Stimulated activated CD8-positive, alpha-beta memory T cell treated with anti-CD3 and anti-CD28 coated beads, Interleukin-7, amount 100 ng/mL, for 24 hours (primary cell): ENCODE measurements at places on chromosomes 2 and 18.

- peak; percentile 92 for DNase-seq
Observed at GRCh38 chr18:11980494-11981191, 664 bp upstream of the IMPA2 start.

GRCh38 chr18:59062643-59063006 is 77.1 kb upstream of the SEC11C start:
- DNase-seq = no peak

- no peak for DNase-seq
Observed at GRCh38 chr18:61847164-61847791, 45.5 kb downstream of the RNF152 start.

GRCh38 chr2:170145675-170146432 is 32.1 kb upstream of the MYO3B start:
- DNase-seq = no peak

DNA sequence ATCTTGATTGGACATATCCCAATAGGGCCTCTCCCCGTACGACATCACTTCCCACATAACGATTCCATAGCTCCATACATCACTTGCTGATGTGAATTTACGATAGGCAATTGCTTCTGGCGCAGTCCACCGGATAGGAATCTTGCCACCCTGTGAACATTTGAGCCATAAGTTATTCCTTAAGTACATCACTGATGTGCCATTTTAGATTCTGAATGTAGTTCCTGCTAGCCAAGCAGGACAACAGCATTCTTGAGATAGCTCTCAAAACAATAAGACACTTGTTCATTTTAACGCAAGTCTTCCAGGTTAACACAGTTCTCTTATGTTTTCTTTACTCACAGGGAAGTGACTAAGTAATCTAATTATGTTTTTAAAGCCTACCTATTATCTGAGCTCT is 138.0 kb downstream of the EPHA4 start:
- DNase-seq = no peak

DNA sequence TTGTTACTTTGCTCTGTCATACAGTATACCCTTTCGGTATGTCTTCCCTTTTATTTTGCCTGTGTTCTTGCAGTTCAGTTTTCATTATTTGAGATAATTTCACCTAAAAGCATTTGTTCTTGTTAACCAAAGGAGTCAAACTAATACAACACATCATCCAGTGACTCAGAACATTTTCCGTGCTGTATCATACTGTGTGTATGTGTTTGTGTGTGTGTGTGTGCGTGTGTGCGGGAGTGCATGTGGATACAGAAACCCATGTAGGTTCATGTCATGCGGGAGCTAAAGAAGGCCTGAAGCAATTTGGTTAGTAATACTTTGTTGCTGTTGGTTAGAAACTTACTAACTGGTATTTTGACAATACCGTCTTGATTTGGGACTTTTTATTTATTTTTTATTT is 60.0 kb downstream of the CEP192 start:
- DNase-seq = no peak

- no peak for DNase-seq
Observed at GRCh38 chr2:146481629-146482028, 1363.2 kb upstream of the ACVR2A start.

- no peak for DNase-seq
Observed at GRCh38 chr18:23135550-23136325, 453 bp downstream of the CABLES1 start.

DNA sequence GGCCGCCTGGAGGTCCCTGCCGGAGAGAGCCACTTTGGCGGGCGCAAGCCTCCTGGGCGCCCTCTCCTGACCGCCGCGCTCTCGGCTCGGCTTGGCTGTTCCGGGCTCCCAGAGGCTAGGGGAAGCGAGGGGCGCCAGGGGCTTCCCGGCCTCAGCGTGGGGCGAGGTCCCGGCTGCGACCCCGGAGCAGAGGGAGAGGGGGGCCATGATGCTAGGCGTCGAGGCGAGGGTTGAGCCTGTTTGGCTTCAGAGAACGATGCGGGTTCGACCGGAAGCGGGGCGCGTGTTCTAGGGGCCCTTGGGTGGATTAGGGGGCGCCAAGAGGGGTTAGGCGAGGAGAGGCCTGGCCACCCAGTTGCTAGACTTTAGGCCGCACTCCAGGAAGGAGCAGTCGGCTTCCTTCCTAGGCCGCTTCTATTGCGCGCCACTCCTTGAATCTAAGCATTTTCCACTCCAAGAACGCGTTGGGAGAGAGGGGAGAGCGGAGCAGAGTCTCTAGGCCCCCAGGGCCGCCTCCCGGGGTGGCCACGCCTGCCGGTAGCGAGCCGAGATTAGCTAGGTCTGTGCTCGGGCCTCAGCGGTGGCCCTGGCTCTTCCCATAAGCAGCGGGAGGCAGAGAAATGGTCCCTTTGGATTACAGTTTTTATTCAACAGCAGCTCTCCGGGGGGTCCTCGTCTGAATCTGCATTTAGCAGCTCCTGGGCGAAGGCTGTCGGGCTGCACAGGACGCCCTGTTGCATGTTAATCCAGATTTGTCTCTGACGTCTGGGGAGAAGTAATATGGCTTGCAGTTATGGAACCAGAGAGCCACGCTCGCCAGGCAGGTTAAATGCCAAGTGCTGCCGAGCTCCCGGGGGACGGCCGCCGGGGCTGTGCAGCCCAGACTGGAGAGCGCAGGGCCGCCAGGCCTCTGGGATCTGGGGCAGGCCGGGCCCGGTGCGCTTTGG is 11.3 kb downstream of the MEIS1 start:
- no peak for DNase-seq

DNA sequence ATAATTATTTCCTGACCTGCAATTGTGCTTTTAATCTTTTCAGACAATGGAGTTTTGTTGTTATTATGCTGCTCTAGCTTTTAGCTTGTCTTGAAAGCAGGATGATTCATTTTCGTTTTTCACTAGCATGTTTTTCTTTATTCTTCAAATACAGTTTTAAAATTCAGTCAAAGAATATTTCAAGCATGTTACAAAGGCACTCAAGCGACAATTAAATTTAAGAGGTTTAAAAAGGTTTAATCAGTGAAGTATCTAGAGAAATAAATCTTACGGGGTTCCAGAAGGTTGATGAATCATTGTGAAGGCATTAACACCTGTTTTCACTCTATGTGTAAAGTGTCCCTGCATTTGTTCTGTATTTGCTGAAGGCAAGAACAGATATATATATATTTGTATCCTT is 390.7 kb upstream of the TMEFF2 start:
- no peak for DNase-seq

DNA sequence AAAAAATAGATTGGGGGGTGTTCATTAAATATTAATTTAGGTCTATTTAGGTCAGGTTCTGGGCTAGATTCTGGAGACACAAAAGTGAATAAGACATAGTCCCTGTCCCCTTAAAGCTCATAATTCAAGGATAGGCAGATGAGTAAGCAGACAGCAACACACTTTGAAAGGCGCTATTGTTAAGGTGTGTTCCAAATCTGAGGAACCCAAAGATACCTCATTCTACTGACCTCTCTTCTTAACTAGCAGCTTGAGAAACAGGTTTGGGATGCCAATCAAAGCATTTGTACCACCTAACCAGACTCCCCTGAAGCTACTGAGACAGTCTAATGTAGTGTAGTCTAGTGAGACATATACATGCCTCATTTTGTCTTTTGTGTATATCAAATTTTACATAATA is 34.8 kb downstream of the SEMA4F start:
- no peak for DNase-seq

DNA sequence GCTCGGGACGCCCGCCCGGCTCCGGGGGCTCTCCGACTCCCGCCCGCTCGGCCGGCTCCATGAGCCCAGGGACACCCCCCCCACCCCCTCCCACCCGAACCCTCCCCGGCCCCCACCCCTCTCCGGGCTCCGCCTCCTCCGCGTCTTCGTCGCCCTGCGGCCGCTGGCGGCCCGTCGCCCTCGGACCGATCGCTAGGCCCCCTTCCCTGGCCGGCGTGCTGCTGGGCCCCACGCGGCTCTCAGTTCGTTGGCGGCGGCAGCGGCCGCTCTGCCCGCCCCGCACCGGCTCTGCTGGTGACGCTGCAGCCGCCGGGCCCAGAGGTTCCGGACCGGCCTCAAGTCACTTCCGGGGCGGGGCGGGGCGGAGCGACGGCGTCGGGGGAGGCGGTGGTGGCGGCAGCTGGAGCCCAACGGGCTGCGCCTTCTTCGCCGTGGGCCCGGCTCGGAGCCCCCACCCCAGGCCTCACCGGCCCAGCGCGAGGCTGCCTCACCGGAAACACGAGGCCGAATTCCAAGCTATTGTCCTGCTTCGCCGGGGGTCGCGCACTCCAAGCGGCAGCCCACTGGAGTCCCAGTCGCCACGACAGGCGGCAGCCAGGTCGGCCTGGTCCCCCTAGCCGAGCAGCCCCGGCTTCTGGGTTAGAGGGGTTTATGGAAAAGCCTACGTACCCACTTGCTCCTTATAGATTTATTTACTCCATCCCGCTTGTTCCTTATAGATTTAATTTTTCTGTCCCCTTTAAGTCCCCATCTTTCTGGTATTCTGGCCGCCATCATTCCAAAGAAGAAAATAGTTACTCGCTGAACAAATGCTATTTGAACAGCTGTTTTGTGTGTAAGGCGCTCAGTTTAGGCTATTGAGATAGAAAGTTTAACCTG is at the start of gene PSME4:
PSME4 (minus strand) TSS at position 270 of the 879 bp plus-strand sequence; CDS start at position 61, 209 bp downstream.
- DNase-seq = peak; percentile 95

DNA sequence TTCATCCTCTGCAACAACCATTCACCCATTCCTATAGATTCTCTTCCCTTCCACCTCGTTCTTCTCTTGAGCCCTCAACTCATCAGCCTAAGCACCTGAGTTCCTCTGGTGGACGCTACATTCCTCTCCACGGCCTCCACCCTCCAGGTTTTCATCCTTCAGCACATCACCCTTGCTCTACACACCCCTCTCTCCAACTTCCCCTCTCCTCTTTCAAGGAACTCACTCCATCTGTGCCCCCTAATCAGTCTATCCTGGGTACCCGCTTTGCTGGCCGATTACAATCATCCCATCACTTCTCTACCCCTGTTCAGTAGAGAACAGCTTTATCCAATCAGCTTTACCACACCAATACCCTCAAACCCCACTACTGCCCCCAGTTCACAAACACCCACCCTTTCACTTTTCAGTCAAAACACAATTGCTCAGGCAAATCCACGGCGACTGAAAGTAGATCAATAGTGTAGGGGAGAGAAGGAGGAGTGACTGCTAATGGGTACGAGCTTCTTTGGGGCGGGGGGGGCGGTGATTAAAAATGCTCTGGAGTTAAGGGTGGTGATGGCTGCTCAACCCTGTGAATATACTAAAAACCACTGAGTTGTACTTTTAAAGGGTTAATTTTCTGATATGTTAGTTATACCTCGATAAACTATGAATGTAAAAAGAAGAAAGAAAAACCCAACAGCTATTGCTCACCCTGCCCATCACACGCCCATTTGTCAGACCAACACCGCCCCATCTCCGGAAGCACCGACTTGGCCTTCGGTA is 857 bp downstream of the DYM start:
- DNase-seq = no peak

DNA sequence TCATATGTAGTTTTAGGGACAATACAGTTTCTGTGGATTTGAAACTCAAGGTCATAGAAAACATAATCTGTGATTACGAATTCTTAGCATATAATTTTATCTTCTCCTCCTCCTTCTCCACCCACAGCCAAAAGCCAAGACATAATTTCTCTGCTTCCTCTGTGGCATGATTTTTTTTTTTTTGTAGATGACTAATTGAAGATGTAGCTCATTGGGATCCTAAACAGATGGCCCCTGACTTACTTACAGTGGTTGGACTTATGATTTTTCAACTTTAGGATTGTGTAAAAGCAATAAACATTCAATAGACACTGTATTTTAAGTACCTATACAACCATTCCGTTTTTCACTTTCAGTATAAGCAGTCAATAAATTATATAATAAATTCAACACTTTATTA is 42.3 kb downstream of the FSIP2 start:
- no peak for DNase-seq

DNA sequence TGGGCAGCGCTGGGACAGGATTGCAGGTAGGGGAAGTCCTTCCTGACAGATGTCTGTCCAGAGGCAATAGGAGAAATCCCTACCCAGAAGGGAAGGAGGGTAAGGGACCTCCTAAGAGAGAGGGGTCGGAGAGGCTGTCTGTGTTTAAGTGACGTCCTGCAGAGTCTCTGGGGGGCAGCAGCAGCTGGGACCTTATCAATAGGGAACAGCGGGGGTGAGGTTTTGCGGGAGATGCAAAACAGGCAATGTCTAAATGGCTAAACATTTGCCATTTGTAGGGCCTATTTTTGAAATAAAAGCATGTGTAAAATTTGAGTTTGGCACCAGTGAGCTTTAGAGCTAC is 108.7 kb upstream of the HS6ST1 start:
- no peak for DNase-seq

DNA sequence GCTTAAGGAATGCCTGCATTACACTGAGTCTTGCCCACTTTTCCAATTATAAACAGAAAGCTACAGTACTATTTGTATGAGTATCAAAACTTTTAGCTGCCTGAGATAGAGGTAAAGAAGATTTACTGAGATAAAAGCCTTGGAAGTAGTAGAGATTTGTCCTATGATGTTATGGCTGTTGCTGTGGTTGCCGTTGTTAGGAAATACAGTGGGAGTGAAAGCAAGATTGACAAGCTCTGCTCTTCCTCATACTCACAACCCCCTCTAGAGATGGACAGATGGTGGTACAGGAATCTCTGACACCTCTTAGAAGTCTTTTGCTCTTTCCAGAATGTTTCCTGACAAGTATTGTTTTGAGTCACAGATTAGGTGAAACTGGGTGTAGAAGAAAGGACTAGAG is 242.5 kb downstream of the RPIA start:
- DNase-seq = no peak

- no peak for DNase-seq
Observed at GRCh38 chr2:101251844-101252407, 760 bp upstream of the CNOT11 start.

GRCh38 chr2:62114564-62114963 is 81.4 kb upstream of the B3GNT2 start:
- no peak for DNase-seq

DNA sequence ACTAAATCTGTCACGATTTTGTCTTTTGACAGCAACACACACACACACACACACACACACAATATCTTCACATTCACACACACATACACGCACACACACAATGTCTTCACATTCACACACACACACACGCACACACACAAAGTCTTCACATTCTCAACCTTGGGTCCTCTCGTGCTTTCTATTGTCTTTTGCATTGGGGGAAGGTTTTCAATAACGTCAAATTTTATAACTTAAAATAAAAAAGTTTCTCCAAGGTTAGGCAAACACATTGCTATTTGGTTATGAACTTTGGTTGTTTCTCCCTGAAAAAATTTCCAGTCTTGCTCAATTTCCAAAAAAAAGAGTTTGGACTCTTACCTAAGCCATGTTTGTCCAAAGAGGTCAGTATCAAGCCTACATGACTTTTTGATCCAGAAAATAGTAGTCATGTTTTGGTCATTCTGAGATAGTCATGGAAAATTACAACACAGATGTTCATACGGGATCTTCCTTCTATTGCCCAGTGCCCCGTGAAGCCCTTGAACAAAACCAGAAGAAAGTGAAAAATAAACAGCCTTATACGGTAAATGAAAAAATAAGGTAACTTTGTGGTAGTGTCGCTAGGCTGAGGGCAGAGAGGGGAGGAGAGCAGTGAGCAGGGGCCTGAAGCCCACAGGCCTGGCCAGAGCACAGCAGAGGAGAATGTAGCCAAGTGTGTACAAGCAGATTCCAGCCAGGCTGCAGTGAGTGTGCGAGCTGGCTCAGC is 542.8 kb upstream of the ID2 start:
- DNase-seq = no peak
